ENCODE measurements at places on chromosomes 6 and 20.

GRCh38 chr20:48538856-48539255 is 288.9 kb downstream of the PREX1 start:
- DNase-seq = no peak

- DNase-seq = no peak
These were observed 8.7 kb downstream of the ZHX3 start for GRCh38 chr20:41308726-41309413.

DNA sequence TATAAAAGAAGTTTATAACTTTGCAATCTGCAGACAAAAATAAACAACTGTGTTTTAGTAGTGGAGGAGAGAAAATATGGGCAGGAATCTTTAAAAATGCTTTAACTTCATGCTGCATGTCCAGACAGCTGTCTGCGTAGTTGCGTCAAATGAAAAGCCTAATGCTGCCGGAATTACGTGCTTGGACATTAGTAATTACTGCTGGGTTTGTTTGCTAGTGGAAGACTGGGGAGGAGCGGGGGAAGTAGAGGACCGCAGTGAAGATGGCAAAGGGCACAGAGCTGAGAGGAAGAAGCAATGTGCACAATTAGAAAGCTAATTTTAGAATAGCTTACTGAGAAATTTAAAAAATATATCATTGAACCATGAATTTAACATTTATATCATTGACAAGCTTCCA is 2.4 kb downstream of the SNAP25 start:
- no peak for DNase-seq

DNA sequence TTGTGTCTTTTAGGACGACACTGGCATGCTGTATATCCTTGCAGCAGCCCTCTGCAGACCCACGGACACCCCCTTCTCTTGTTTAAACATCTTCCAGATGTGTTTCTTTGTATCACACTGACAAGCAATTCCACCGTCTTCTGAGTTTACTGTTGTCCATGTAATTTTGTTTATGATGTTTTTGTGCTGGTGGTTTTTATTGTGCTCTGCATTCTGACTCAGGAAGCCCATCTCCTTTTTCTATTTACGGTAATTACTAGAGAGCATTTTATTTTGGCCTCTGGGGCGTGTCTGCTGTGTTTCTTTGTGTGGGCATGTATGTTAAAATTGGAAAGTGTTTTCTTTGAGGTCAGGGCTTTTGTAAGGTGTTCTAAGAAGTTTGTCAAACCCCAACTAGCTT is 111.9 kb downstream of the JARID2 start:
- no peak for DNase-seq

- DNase-seq = no peak
These were observed 108.5 kb upstream of the NXT1 start for GRCh38 chr20:23242104-23242503.

DNA sequence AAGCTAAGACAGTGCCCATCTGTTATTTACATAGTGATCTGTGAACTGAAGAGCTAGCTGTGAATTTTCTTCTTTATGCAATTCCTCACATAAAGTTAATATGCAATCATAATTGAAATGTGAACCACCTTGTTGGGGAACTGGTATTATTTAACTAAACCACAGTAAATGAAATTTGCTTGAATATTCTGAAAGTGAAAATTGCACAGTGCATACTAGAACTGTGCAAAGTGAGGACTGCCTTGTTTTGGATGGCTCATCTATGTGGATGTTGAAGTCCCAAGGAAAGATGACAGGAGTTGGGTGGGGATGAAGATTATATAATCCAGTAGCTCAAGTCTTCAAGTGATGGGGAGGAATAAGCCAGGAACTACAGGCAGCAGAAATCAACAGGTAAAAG is 5.7 kb upstream of the PHF10 start:
- no peak for DNase-seq

DNA sequence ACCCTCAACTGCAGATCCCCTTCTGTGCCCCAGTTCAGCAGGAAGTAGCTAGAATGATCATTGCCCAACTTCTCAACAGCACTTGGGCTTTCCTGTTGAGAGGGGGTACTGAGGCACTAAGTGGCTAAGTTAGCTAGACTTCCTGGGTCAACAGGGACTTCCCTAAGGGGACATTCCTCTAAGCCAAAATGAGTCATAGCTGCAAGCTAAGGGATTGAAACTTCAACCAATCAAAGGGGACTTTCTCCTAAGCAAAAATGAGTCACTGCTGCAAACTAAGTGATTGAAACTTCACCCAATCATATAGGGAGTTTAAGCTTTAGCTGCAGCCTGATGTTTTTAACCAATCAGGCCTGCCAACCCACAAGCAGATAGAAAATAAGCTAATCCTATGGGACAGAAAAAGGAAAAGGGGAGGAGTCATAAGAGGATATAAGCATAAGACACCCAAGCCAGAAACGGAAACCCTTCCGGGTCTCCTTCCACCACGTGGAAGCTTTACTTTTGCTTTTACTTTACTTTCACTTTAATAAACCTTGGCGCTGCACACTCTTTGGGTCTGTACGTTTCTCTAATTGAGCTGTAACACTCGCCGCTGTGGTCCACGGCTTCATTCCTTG is 659.0 kb upstream of the HS3ST5 start:
- no peak for DNase-seq

- no peak for DNase-seq
These were observed 118.7 kb downstream of the RPS12 start for GRCh38 chr6:132933090-132933489.

DNA sequence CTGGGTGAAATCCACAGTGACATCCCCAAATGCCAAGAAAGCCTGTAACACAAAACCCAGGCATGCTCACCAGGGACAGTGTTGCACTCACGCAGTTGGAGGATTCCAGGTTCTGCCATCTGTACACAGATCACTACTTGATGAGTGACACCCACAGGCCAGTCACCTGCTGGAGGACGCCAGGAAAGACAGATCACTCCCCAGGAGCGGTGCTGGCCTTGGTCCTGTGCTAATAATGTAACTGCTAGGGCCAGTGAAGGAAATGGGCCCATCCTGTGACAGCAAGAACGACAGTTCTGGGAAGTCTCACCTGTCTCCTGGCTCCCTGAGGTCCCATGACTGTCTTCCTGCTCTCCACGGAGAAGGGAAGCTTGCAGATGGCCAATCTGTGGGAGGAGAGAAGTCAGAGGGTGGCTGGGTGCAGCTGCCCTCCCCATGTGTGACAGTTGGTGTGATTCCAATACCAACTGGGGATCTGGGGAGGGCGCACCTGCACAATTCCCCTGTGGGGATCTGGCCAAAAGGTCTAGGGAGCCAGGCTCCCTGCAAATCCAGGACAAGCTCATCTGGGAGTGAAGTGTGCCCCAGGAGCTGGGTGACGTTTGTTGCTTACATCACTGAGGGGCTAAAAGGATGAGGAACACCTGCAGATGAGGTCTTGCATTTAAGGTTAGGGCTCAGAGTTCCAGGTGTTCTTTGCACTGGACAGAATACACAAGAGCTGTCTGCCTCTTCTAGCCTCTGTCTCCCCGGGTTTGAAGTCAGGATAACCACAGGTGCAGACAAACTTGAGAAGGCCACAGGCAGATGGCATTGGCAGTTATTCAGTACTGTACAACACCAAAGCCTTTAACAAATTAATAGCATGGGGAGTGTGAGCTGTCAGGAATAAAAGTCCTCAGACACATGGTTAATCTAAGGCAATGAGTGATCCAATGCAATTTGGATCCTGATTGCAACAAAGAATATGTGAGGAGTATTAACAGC is 10.3 kb downstream of the ZNF337 start:
- no peak for DNase-seq

DNA sequence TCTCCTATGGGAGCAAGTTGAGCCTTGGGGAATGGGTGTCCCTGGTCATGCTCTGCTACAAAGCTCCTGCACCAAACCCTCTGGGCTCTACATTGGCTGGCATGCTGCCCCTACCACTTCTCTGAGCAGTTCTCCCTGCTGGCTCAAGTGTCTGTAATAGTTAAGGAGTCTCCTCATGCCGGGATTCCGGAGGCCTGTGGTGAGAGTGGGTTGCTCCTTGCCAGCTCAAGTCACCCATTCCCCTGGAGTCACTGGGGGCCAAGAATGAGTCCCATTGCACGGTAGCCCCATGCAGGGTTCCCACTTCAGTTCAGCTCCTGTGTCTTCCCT is 173.9 kb downstream of the PRDM13 start:
- no peak for DNase-seq

GRCh38 chr6:168927026-168927425 is 326.6 kb downstream of the THBS2 start:
- DNase-seq = no peak

DNA sequence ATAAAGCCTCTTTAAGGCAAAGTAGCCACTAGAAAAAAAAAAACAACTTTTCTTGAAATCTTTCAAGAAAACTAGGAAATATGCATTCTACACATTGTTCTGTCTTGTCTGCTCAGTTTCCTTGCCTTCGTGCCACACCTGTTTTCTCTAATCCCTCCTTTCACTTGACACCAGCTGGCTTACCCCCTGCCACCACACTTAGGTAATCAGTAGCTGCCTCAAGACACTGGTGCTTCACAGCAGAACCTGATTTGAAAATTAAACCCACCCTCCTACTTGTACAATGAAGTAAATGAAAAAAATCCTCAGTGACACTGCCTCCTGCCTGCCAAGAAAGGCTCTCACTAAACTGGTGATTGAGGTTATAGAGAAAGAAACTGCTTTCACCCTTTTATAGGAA is 45.8 kb upstream of the SCML4 start:
- DNase-seq = no peak

- DNase-seq = no peak
These were observed 37.1 kb downstream of the EYA2 start for GRCh38 chr20:46931699-46932098.

DNA sequence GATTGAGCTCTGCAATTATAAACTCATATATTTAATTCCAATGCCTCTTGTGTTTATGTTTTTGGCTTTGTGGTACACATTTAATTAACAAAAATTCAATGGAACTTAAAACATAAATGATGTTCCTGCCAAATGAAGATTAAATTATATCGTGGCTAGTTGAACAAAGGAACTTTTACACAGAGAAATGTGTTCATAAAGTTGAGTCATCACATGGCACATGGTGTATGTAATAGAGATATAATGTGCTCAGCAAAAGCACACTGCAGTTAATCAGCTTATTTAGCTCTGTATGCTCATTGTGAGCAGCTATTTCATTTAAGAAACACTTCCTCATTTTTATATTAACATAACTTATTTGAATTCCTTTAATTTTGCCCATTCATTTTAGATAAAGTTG is 1295.6 kb upstream of the CITED2 start:
- no peak for DNase-seq

DNA sequence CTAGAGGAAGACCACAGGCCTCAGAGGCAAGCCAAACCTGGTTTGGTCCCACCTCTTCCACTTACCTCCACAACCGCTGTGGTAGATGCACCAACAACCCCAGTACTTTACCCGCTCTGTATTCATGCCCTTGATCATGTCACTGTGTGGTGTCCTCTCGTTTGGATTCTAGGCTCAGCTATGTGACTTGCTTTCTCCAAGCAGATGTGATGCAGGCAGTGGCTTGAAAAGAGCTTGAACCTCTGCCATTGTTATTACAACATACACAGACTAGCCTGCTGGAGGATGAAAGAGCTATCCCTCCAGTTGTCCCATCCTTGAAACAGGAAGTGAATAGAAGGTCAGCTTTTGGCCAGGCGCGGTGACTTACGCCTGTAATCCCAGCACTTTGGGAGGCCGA is 147.7 kb downstream of the ZNF217 start:
- DNase-seq = no peak

DNA sequence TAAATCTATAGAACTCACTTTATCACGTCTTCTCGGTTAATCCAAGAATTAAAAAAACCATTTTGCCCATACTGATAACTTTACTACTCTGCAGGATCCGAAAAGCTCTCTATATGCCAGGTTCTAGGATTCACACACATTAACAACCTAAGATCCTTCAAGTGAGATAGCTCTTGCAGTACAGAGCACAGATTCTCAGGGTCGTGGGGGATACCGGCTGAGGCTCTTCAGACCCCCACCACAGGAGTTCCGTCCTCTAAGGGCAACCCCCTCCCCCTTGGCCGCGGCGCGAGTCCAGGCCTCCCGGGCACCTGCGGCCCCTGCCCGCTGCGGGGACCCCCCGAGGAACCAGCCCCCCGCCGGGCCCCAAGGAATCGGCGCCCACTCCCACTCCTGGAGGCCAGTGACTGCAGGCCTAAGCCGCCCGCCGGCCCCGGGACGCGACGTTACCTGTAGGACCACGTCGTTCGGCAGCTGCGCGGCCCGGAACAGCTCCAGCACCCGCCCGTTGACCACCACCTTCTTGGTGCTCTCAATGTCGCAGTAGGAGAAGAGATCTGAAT is 892 bp downstream of the REPS1 start:
- no peak for DNase-seq

GRCh38 chr6:28712982-28713381 is 187.3 kb downstream of the GPX5 start:
- DNase-seq = no peak

DNA sequence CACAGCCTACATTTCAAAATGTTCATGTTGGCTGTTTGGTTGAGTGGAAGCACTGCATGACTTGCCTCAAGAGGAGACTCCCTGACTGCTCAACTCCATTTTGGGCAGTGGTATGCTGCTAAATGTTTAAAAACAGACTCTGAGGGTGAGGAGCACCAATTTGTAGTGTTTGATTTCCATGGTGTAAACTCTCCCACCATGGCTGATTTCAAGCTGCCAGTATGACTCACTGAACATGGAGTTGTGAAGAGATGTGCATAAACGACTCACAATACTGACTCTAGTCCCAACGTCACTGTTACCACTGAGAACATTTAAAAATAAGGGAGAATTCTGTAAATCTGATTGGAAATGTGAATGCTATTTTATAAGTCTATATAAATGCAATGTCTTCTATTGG is 70.4 kb downstream of the BACH2 start:
- no peak for DNase-seq

- no peak for DNase-seq
These were observed 40.1 kb downstream of the DEFB114 start for GRCh38 chr6:49923826-49924225.

DNA sequence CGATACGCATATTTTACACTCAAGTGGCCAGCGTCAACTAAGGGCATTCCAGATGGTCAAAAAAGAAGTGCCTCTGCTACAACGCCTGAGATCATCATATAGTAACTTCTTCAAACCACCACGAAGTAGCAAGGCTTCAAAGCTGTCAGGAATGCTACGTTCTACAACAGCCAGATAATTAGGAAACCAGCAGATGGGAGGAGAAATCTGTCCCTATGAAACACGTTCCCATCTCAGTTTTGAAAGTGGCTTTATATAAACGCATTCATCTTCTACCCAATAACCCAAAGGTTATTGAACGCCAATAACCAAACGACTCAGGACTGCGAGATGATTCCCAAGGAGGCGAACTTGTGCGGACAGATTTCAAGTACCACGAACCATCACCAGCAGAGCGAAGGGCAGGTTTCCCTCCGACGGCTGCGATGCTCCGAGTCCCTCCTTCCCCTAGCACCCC is 1.2 kb downstream of the ABHD12 start:
- no peak for DNase-seq

- DNase-seq = no peak
These were observed 9.0 kb downstream of the PTPN1 start for GRCh38 chr20:50519036-50519762.

GRCh38 chr6:115360602-115361325 is 699.9 kb downstream of the FRK start:
- DNase-seq = no peak
